Panc1 (cell line): ENCODE measurements at places on chromosomes 16 and 17. TPM values are rescaled to one million over a fixed set of nuclear protein-coding genes. Genes with fewer than 3 reads are reported as not detected.

DNA sequence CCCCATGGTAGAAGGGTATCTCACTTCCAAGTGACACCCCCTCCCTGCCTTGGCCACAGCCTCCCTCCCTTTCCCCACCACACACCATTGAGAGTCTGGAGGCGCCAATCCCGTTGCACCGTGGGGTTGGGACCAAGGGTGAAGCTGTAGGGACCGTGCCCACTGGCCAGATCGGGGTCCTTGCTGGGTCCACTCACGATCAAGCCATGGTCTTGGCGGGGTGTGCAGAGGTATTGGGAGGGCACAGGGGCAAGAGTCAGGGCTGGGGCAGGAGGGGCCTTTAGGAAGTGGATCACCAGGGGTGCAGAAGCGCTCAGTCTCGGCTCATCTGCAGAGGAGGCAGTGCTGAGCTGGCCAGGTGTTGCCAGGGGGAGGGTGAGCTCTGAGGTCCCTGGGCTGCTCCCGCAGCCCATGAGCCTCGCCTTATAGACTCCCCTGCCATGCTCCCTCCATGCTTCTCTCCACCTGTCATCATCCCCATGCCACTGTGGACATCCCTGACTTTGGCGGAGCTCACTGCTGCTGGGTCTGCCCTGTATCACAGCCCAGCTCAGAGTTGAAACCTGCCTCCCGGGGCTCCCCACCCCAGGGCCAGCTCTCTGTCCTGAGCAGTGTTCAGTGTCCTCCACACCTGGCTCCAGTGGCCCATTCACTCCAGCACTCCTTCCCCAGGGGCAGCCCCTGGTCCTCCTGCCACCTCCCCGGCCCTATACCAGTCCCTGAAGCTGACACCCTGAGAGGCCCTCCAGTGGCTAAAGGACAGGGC is 8.3 kb downstream of the CDH16 start:
- no peak overlapping the region for H3K27ac ChIP-seq
- no peaks in the 10 kb centered on the region for H3K36me3 ChIP-seq
- no peaks in the 10 kb centered on the region for H3K4me1 ChIP-seq
- no peak overlapping the region for H3K4me3 ChIP-seq

The CLDN9 gene
- 1.6 TPM for total RNA-seq

- H3K4me3 ChIP-seq = no peak overlapping the region
- H3K27me3 ChIP-seq = no peaks in the 10 kb centered on the region
- H3K4me1 ChIP-seq = 0 out of 2 replicates have a peak, but pooled peaks cover 7% of the 10 kb centered on the region
- H3K36me3 ChIP-seq = no peaks in the 10 kb centered on the region
- no peak overlapping the region for H3K27ac ChIP-seq
These were observed 16.1 kb upstream of the NUP93 start for GRCh38 chr16:56713794-56714193.

GRCh38 chr17:52470553-52470952 is 312.0 kb upstream of the CA10 start:
- H3K36me3 ChIP-seq = no peaks in the 10 kb centered on the region
- H3K27ac ChIP-seq = no peak overlapping the region
- no peak for DNase-seq
- no peaks in the 10 kb centered on the region for H3K4me1 ChIP-seq
- no peaks in the 10 kb centered on the region for H3K27me3 ChIP-seq

DNA sequence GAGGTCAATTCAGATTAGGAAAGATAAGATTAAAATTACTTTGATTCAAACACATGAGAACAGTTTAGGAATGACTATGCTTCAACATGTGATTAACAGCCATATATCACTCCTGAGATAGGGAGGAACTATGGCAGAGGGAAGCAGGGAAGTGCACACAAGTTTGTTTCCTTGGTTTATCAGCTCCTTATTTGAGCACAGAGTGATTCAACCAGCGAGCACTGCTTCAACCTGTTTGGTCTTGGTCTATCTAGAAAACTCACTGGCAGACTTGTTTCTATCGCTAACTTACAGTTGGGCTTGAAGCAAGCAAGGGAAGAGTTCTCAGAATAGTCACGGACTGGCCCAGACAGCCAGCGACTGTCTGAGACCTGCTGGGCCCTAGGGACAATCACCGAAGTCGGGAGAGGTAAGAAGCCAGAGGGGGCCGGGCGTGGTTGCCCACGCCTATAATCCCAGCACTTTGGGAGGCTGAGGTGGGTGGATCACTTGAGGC is 23.5 kb downstream of the TUBG1 start:
- H3K4me3 ChIP-seq = no peak overlapping the region
- no peak overlapping the region for H3K27ac ChIP-seq
- H3K27me3 ChIP-seq = no peaks in the 10 kb centered on the region
- no peak for DNase-seq
- no peaks in the 10 kb centered on the region for H3K4me1 ChIP-seq

- H3K4me1 ChIP-seq = no peaks in the 10 kb centered on the region
- H3K27me3 ChIP-seq = no peaks in the 10 kb centered on the region
- H3K4me3 ChIP-seq = no peak overlapping the region
- H3K36me3 ChIP-seq = no peaks in the 10 kb centered on the region; the same call in 1 of the 2 replicates
- H3K27ac ChIP-seq = no peak overlapping the region
These were observed 112.8 kb downstream of the CLEC16A start for GRCh38 chr16:11056993-11057649.

DNA sequence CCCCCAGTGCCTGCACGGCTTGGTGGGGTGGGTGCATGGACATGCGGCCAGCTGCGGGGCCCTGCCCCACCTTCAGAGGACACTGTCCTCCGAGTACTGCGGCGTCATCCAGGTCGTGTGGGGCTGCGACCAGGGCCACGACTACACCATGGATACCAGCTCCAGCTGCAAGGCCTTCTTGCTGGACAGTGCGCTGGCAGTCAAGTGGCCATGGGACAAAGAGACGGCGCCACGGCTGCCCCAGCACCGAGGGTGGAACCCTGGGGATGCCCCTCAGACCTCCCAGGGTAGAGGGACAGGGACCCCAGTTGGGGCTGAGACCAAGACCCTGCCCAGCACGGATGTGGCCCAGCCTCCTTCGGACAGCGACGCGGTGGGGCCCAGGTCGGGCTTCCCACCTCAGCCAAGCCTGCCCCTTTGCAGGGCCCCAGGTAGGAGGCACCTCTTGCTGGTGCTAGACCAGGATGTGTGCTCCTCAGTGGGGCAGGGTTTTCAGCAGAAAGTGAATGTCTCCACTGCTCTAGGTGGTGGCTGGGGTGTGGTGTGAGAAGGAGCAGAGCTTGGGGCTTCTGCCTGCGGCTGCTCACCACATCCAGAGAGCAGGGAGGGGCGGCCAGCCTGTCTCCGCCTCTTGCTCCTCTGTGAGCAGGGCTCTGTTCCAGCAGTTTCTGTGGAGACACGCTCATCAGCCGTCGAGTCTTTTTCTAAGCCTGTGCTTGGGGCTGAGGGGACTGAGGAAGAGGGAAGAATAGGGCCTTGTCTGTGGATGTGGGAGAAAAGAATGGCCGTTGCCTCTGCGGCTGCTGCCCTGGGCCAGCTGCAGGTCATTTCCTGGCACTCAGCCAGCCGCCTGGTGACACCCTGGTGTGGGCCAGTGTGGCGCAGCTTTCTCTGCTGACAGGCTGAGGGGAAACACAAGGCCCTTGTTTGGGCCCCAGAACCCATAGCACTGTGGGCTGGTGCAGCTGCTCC is 2.2 kb downstream of the ZNF276 start:
- H3K27ac ChIP-seq = no peak overlapping the region
- H3K4me1 ChIP-seq = peaks cover 8% of the 10 kb centered on the region
- no peaks in the 10 kb centered on the region for H3K27me3 ChIP-seq
- H3K4me3 ChIP-seq = no peak overlapping the region
- H3K36me3 ChIP-seq = no peaks in the 10 kb centered on the region; the same call in 1 of the 2 replicates

The FBXO39 gene
- not detected for total RNA-seq

DNA sequence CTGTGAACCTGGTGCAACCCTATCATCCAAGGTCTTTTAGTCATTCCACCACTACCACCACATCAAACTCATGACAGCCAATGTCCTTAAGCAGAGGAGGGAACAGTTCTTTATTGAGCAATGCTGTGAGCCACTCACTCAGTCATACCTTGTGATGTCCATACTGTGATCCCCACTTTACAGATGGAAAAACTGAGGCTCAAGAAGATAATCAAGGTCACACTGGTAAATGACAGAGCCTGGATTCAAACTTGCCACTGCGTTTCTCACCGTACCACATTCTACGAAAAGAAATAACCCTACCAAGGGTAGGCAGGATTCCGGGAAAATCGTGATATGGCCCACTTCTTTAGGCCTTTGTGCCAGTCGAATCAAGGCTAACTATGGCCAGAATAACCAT is 172.6 kb downstream of the CCT6B start:
- H3K36me3 ChIP-seq = no peaks in the 10 kb centered on the region
- no peak overlapping the region for H3K27ac ChIP-seq
- H3K27me3 ChIP-seq = 0 out of 2 replicates have a peak, but pooled peaks cover under 1% of the 10 kb centered on the region
- DNase-seq = no peak

DNA sequence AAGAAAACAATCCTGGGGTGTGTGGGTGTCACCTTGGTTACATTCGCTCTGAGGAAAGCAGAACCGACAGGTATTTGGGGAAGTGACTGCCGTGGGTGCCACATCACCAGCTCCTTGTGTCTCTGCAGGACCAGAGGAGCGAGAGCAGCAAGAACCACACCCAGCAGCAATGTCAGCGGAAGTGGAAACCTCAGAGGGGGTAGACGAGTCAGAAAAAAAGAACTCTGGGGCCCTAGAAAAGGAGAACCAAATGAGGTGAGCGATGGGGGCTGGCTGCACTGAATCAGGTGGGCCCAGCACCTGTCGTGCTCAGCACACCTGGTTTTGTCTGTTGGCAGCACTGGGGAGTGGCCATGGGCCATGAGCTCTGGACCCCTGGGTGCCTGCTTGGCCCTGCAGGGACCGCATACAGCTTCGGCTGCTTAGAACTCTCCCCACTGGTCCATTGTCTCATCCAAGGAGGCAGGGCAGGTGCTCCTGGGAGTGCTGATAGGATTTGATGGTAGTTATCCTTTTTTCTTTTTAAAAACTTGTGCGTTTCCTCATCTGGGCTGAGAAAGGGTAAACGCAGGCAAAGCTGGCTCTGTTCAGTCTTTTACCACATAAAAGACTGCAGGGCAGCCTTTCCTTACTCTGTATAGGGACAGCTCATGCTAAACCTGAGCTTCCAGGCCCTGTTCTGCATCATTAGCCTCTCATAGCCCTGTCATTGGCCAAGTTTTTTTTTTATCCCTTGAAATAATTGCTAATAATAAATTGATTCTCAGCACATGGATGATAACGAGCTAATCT is 29.4 kb downstream of the HMOX2 start:
- H3K4me1 ChIP-seq = peaks cover 12% of the 10 kb centered on the region
- H3K4me3 ChIP-seq = no peak overlapping the region
- H3K27me3 ChIP-seq = no peaks in the 10 kb centered on the region
- no peak for DNase-seq
- no peak overlapping the region for H3K27ac ChIP-seq

The CCL5 gene
- total RNA-seq = 15.9 TPM

The EMP2 gene
- 13.8 TPM for total RNA-seq

GRCh38 chr17:60386147-60387058 is 5.5 kb downstream of the USP32 start:
- DNase-seq = no peak
- H3K4me1 ChIP-seq = peaks cover 18% of the 10 kb centered on the region
- H3K27me3 ChIP-seq = no peaks in the 10 kb centered on the region
- no peak overlapping the region; the same call in 1 of the 2 replicates for H3K27ac ChIP-seq

The TNK1 gene
- 6.2 TPM for total RNA-seq

The CCL15 gene
- not detected for total RNA-seq

The FGF11 gene
- 4.4 TPM for total RNA-seq

The HSD3B7 gene
- total RNA-seq = 5.4 TPM

The KRTAP2-3 gene
- not detected for total RNA-seq

The KRTAP4-6 gene
- not detected for total RNA-seq

The GPR139 gene
- not detected for total RNA-seq

GRCh38 chr16:2686912-2687507 is 4.7 kb downstream of the KCTD5 start:
- H3K36me3 ChIP-seq = peaks cover 6% of the 10 kb centered on the region; the same call in 1 of the 2 replicates
- no peak overlapping the region for H3K27ac ChIP-seq
- H3K4me1 ChIP-seq = peaks cover 8% of the 10 kb centered on the region
- H3K4me3 ChIP-seq = no peak overlapping the region
- no peak for DNase-seq

DNA sequence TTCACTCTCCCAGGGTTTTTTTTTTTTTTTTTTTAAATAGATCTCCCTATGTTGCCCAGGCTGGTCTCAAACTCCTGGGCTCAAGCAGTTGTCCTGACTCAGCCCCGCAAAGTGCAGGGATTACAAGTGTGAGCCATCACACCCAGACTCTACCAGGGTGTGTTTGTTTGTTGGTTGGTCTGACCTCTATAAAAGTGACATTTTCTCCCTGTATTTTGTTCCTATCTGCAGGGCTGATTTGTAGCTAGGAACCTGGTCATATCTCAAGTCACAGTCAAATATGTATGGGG is 46.3 kb upstream of the B4GALNT2 start:
- no peaks in the 10 kb centered on the region for H3K36me3 ChIP-seq
- no peak overlapping the region for H3K27ac ChIP-seq
- H3K4me3 ChIP-seq = no peak overlapping the region
- no peaks in the 10 kb centered on the region for H3K27me3 ChIP-seq
- H3K4me1 ChIP-seq = no peaks in the 10 kb centered on the region

DNA sequence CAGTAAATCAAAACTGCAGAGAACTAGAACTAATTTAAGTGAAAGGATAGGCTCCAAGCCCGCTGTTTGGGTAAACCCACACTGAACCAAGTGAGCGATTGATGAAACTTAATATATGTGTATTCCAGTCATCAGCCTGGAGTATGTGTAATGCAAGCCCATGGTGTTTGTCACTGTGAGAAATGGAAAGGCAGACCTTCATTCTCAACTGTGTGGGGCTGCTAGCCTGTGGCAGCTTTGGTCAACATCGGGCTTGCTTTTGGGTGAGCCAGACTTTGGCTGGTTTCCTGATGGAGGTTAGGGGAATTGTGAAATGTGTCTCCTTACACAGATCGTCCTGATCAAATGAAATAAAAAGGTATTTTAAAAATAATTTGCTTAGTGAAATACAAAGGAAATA is 279.9 kb downstream of the IRX3 start:
- H3K36me3 ChIP-seq = no peaks in the 10 kb centered on the region
- no peak overlapping the region for H3K27ac ChIP-seq
- no peak overlapping the region for H3K4me3 ChIP-seq
- no peaks in the 10 kb centered on the region for H3K4me1 ChIP-seq

DNA sequence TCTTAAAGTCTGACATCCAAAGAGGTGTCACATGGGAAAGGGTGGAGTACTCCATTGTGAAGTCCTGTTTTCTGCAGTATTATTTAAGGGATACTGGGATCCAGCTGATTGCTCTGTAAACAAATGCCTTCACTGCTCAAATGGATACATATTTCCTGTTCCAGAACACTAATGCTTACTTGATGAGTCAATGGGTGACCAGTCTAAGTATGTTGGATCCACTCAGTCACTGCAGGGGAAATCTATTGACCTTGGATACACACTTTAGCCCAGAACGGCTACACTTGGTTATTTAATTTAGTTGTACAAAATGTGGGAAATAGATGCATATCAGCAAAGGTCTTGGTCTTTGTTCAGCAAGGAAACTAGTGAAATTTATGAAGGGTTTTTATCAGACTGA is 261.4 kb downstream of the MAP2K4 start:
- H3K4me3 ChIP-seq = no peak overlapping the region
- no peaks in the 10 kb centered on the region for H3K27me3 ChIP-seq
- H3K36me3 ChIP-seq = no peaks in the 10 kb centered on the region
- DNase-seq = no peak

The CA10 gene
- not detected for total RNA-seq
